GM12892 (cell line): ENCODE measurements at places on chromosomes 7 and 10.

DNA sequence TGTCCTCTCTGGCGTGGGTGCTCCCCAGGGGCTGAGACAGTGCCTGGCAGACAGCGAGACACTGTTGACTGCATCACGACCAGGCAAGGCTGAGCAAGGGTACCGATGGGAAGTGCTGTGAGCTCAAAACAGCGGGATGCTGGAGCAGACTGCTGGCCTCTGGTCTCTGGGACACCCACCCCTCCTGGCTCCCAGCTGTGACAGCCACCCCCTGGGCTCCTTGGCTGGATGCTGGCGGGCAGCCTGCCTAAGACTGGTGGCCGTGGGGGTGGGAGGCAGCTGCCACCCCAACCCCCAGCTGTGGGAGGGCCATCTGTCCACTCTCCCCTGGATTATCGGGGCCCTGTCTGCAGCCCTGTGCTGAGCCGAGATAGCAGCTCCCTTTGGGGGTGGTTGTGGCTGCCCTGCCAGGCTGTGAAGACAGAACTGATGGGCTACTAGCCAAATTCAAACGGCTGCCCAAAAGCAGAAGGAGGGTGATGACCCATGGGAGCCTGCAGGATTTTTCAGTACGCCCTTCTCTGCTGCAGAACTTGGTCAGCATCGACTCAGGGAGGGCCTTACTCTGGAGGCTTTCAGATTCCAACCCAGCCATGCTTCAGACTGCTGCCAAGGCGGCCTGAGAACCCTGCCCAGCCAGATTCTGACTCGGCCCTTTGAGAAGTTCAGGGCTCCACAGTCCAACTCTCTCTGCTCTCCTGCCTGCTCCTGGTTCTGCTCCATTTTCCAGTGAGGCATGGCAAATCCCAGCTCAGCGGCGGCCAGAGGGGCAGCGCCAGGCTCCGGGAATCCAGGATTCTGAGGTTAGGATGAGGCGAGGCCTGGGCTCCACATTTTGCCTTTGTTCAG, 125.3 kb downstream of the NEURL1 start:
- DNase-seq, result no peak

GRCh38 chr10:30944005-30944404, 87.7 kb downstream of the ZNF438 start:
- no peak for DNase-seq

DNA sequence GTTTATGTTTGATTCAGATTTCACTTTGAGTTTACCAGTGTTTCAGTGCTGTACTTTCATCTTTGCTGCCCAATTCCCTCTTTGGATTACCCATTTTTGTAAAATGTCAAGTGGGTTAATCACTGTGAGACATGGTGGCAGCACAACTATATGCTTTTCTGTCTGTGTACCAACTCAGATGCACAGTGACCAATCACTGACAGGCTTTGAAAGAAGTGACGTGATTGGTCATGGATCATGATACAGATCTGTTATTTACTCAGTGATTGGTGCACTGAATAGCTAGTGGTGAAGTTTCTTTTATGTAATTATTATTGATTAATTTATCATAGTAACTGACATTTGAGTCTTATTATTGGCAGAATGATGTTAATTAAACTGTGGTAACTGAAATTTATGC, 126.9 kb downstream of the SDK1 start:
- no peak for DNase-seq

DNA sequence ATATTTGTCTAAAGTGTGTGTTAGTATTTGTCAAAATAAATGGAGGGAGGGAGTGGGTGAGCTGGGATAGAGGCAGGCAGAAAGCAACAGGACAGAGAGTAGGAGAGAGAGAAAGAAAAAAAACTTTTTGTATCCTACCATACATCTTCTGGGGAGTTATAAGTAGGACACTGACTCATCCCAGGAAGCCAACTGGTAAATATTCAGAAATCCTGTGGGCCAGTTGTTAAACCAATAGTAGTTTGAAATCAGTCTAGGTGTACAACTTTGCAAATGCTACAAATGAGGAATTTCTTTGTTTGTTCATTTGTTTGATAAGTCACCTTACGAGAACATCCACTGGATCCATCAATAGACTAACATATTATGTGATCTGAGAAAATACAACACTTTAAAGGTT, 980.9 kb downstream of the GATA3 start:
- DNase-seq, result no peak

DNA sequence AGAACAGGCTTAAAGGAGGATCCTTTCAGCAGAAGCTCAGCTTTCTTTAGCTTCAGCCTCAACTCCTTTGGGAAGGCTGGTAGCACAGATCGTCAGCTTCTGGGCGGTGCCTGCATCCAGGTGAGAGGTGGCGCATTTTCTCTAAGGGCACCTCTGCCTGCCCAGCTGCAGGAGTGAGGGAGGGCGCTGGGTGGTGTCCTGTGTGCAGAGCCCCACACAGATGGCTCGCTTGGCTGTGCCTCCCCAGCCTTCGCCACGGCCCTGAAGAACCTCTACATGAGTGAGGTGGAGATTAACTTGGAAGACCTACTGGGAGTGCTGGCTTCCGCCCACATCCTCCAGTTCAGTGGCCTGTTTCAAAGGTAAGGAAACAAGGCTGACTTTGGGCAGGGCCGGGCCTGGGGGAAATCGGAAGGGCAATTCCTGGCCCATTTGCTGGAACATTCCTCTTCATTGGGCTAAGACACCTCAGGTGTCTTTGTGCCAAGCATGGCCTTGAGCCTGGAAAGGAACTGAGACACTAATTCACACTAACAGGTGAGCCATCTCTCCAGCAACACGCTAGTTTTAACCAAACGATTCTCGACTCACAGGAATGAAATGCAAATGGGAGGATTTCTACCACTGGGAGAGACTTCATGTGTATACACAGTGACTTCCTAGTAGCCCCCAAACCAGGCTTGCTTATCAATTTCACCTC, 19.9 kb downstream of the BTBD16 start:
- no peak for DNase-seq

GRCh38 chr7:122884186-122884585, 2.1 kb downstream of the CADPS2 start:
- DNase-seq, result no peak

GRCh38 chr7:148867596-148868377, 16.3 kb downstream of the EZH2 start:
- DNase-seq, result no peak
